ENCODE measurements at places on chromosomes 2 and 18. TPM values are rescaled to one million over a fixed set of nuclear protein-coding genes. Genes with fewer than 3 reads are reported as not detected.

The DNAJB2 gene
- total RNA-seq: 57.8 TPM

The RAX gene
- total RNA-seq: not detected

DNA sequence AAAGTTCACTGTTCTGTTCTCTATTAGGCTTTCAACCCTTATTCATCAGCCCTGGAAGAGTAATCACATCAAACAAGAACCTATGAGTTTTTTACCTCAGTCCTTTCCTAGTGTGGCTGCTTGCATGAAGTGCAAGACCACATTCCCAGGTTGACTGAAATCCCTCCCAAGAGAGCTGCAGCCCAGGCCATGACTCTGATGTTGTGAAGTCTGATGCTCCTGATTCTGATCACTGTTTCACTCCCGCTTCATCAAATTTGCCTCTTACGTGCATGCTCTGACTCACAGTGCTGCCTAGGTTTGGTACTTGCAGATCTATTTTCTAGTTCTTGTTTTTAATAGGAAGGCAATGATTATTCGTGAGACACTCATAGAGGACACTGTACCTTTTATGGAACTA, 58.2 kb upstream of the DSEL start:
- no peaks in the 10 kb centered on the region for H3K27me3 ChIP-seq
- no peaks in the 10 kb centered on the region for H3K36me3 ChIP-seq
- no peak overlapping the region for H3K4me3 ChIP-seq
- no peaks in the 10 kb centered on the region for H3K4me1 ChIP-seq
- H3K27ac ChIP-seq: no peak overlapping the region

The IL1RN gene
- total RNA-seq: not detected

DNA sequence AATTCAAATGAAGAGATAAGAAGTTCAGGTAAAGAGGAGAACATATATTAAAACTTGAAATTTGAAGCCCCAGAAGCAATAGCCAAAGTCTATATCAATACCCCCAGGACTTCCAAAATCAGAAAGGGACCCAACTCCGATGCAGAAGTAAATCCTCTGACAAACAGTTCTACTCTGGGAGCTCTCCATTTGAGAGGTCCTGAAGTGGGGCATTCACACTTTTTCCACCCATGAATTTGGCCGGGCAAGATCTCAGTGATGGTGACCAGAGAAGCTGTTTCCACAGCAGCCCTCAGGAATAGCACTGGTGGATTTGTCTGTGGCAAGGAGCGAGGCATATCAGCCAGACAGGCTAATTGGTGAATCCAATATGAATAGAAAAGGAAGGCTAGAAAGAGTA, 313.6 kb upstream of the MC4R start:
- H3K4me1 ChIP-seq: no peaks in the 10 kb centered on the region
- no peak overlapping the region for H3K27ac ChIP-seq
- H3K27me3 ChIP-seq: no peaks in the 10 kb centered on the region
- H3K4me3 ChIP-seq: no peak overlapping the region
- H3K36me3 ChIP-seq: no peaks in the 10 kb centered on the region

DNA sequence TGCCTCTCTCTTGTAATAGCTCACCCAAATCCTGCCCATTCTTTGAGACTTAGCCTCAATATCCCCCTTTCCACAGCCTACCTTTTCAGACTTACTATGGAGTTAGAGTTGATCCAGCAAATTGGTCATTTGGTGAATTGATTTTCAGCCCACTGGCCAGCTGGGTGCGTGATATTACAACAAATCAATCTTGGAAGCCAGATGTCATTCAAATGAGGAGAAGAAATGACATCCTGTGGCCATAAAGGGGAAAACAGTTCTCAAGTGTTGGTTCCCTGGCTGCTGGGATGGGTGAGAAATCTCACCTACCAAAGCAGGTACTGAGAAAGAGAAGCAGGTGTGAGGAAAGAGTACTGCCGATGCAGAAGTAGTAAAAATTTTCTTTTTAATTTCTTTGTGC, 36.7 kb upstream of the FOXI3 start:
- no peak overlapping the region for H3K4me3 ChIP-seq
- peaks cover 3% of the 10 kb centered on the region for H3K27me3 ChIP-seq
- H3K27ac ChIP-seq: no peak overlapping the region
- no peaks in the 10 kb centered on the region for H3K4me1 ChIP-seq

The FANCL gene
- 50.0 TPM for total RNA-seq

DNA sequence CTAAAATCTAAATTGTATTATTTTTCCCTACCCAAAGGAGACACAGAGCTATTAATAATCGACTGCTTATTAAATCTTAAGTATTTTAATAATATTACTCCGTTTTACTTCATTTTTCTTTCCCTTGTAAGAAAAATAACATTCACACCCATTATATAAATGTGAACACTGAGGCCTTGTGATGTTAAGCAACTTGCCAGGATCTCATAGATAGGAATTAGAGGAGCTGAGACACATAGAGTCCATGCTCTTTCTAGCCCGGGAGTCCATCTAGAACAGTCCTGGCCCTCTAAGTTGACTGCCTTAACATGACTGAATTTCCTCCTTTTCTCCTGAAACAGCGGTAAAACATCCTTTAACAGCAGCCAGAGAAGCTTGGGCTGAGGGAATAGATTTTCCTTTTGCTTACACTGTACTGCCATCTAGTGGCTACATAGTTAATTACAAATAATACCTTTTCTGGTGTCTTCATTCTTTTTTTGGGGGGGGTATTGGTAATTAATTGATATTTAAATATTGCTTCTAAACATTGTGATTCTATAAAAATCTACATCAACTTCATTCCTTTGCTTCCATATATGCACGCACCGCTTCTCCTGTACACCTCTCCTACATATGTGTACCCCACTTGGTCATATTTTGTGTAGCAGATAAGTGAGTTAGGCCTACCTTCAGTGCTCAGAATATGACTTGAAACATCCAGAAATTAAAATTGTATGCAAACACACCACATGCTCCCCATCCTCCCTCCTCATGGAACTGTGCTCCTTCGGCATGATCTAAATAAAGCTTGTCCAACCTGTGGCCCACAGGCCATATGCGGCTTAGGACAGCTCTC, 125.8 kb upstream of the HNMT start:
- no peak overlapping the region for H3K4me3 ChIP-seq
- H3K36me3 ChIP-seq: no peaks in the 10 kb centered on the region
- DNase-seq: no peak
- 0 out of 2 replicates have a peak, but pooled peaks cover 5% of the 10 kb centered on the region for H3K27me3 ChIP-seq
- no peaks in the 10 kb centered on the region for H3K4me1 ChIP-seq
- H3K27ac ChIP-seq: no peak overlapping the region

DNA sequence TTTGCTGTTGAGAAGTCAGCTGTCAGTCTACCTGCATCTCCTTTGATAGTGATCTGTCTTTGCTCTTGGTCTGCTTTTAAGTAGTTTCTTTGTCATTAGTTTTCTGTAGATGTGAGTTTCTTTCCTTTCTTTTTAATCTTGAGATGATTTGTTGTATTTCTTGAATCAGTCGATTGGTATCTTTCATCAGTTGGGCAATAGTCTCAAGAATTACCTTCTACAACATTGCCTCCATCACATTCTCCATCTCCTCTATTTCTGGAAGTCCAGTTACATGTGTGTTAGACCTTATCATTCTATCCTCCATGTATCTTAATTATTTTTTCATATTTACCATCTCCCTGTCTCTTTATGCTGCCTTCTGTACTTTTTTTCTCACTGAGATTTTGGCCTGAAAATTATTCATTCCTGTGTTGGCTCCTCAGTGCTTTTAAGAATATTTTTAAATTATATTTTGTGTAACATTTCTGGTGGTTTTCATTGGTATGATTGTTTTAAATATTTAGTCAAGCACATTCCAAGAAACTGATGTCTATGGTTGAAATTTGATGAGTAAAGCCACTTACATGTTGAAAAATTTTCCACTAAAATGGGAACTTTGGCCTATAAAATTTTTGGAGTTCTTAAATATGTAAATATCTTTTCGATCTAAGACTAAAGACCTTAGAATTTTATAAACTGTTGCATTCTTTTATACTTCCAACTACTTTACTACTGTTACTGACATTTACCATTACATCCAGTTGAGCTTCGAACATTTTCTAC, 239.5 kb upstream of the MGAT5 start:
- no peak overlapping the region for H3K27ac ChIP-seq
- DNase-seq: no peak
- no peaks in the 10 kb centered on the region for H3K36me3 ChIP-seq
- H3K4me3 ChIP-seq: no peak overlapping the region

DNA sequence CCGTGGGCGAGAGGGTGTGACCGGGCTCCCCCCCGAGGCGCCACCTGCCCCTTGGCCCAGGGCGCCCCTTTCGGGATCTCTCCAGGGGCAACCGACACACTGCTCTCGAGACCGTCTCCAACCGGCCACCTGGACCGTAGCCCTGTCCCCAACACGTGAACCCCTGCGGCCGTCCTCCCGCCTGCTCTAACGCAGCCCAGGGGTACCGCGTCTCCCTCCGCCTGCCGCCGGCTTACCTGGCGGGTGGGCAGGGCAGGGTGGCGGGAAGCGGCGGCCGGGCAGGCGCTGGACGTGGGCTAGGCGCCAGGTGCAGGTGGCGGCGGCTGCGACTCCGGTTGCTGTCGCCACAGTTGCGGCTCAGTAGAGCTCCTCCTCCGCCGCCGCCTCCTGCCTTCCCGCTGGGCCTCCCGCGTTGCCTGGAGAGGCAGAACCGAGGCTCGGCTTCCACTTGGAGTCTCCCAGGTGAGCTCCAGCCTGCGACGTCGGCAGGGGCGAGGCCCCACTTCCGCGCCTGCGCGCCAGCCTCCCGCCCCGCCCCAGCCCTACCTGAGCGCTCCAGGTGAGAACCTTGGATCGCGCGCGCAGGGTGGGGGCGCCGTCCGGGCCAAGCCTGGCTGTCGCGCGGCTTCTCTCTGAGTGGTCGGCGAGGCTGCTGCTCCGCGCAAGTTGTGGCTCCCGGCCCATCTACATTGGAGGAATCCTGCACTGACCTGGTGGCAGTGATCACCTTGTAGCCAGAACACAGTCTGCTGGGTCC, at the start of gene GALNT3:
TSS of gene GALNT3 (minus strand) at position 469 of the 757 bp plus-strand sequence. CDS start 23,547 bp downstream, outside the sequence.
- H3K27ac ChIP-seq: no peak within 1 kb of the TSS
- DNase-seq: no peak
- peaks cover 24% of the 10 kb centered on the region for H3K27me3 ChIP-seq
- peaks cover 17% of the 10 kb centered on the region for H3K4me1 ChIP-seq
- H3K4me3 ChIP-seq: peak within 1 kb of the TSS; percentile 34

- no peaks in the 10 kb centered on the region for H3K4me1 ChIP-seq
- no peak overlapping the region for H3K27ac ChIP-seq
- no peak overlapping the region for H3K4me3 ChIP-seq
- DNase-seq: no peak
- H3K36me3 ChIP-seq: no peaks in the 10 kb centered on the region
Observed at GRCh38 chr2:178949584-178949983, 100.4 kb downstream of the CCDC141 start.

- H3K27ac ChIP-seq: no peak overlapping the region
- no peak for DNase-seq
- no peaks in the 10 kb centered on the region for H3K4me1 ChIP-seq
- no peaks in the 10 kb centered on the region for H3K36me3 ChIP-seq
- no peaks in the 10 kb centered on the region for H3K27me3 ChIP-seq
Observed at GRCh38 chr18:66550366-66550765, 53.5 kb downstream of the CDH19 start.

DNA sequence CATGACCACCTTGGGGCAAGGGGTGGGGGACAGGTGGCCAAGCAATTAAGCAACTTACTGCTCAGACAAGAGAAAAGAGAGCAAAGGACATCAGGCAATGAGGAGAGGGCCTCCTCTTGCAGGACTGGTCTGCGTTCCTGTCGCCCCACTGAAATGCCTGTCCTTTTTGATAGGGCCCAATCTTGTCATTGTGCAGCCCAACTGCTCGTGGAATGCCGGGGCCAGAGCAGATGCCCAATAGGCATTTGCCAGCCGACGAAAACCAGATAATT, 104.5 kb upstream of the SH3BP4 start:
- peaks cover 16% of the 10 kb centered on the region for H3K4me1 ChIP-seq

GRCh38 chr2:240952496-240953246, 45.7 kb upstream of the SNED1 start:
- H3K27ac ChIP-seq: no peak overlapping the region
- H3K4me3 ChIP-seq: no peak overlapping the region
- no peaks in the 10 kb centered on the region for H3K36me3 ChIP-seq
- DNase-seq: no peak
- H3K4me1 ChIP-seq: 0 out of 2 replicates have a peak, but pooled peaks cover 8% of the 10 kb centered on the region
- no peaks in the 10 kb centered on the region for H3K27me3 ChIP-seq

The BCL2L11 gene
- 4.8 TPM for total RNA-seq

DNA sequence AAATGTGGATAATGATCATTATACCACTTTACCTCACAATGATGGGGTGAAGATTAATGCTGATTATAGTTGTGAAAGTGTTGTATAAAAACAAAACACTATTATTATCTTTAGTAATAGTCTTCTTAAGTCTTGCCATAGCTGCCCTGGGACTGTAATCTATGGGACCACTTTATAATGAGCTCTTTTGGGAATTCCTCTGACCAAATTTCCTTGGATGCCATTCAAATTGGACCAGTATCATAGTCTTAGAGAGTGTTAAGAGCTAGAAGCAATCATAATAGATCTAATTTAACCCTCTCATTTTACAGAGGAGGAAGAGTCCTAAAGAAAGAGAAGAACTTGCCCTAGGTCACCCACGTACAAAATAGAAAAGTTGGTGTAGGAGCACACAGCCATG, 457.7 kb upstream of the SLC14A2 start:
- H3K27me3 ChIP-seq: 0 out of 2 replicates have a peak, but pooled peaks cover 2% of the 10 kb centered on the region
- DNase-seq: no peak
- H3K36me3 ChIP-seq: no peaks in the 10 kb centered on the region
- H3K4me1 ChIP-seq: no peaks in the 10 kb centered on the region
- no peak overlapping the region for H3K27ac ChIP-seq

GRCh38 chr2:142472382-142472781, 341.6 kb upstream of the LRP1B start:
- H3K4me1 ChIP-seq: no peaks in the 10 kb centered on the region
- H3K36me3 ChIP-seq: no peaks in the 10 kb centered on the region
- H3K27me3 ChIP-seq: no peaks in the 10 kb centered on the region
- H3K4me3 ChIP-seq: no peak overlapping the region
- no peak overlapping the region for H3K27ac ChIP-seq

The SLC16A14 gene
- 0.47 TPM for total RNA-seq

The UGT1A5 gene
- total RNA-seq: not detected

The PLCD4 gene
- total RNA-seq: not detected

GRCh38 chr18:35890323-35890722, 82.2 kb upstream of the RMP24 start:
- no peaks in the 10 kb centered on the region for H3K27me3 ChIP-seq
- DNase-seq: no peak
- no peaks in the 10 kb centered on the region for H3K36me3 ChIP-seq
- no peaks in the 10 kb centered on the region for H3K4me1 ChIP-seq
- H3K27ac ChIP-seq: no peak overlapping the region

DNA sequence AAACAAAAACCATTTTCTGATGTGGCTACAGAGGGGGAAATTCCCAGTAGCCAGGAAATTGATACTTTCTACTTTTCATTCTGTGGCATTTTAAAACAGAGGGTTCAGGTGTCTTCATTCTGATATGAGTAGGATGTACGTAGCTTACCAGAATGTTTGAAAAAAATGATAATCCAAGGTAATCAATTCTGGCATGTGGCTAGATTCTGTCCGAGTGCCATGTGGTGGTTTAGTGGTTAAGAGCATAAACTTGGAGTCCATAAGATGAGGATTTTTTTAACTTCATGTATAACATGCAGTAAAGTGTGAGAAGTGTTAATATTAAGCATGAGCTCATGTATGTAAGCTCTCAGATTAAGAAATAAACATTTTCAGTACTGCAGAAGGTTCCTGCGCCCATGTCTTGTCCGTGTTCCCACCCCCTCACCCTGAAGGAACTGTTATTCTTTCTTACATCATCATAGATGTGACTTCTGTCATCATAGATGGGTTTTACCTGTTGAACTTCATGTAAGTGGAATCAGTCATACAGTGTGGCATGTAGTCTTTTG, 4.5 kb downstream of the B3GNT2 start:
- H3K4me1 ChIP-seq: 0 out of 2 replicates have a peak, but pooled peaks cover 5% of the 10 kb centered on the region
- H3K4me3 ChIP-seq: no peak overlapping the region
- no peak overlapping the region for H3K27ac ChIP-seq
- no peaks in the 10 kb centered on the region for H3K27me3 ChIP-seq
- no peak for DNase-seq

The CCDC138 gene
- total RNA-seq: 16.6 TPM
